ENCODE measurements at places on chromosomes 7 and 10. TPM values are rescaled to one million over a fixed set of nuclear protein-coding genes. Genes with fewer than 3 reads are reported as not detected.

GRCh38 chr10:119352807-119353206 is 145.4 kb downstream of the GRK5 start:
- no peak overlapping the region for H3K4me3 ChIP-seq
- DNase-seq: no peak
- H3K4me1 ChIP-seq: no peaks in the 10 kb centered on the region
- no peaks in the 10 kb centered on the region for H3K27me3 ChIP-seq

GRCh38 chr10:70679498-70679897 is 7.2 kb downstream of the ADAMTS14 start:
- H3K4me1 ChIP-seq: no peaks in the 10 kb centered on the region
- H3K27ac ChIP-seq: no peak overlapping the region
- peaks cover 5% of the 10 kb centered on the region for H3K27me3 ChIP-seq
- DNase-seq: no peak
- no peaks in the 10 kb centered on the region for H3K36me3 ChIP-seq

- peak overlapping the region; percentile 71 for H3K27ac ChIP-seq
- peaks cover 14% of the 10 kb centered on the region for H3K4me1 ChIP-seq
- no peak for DNase-seq
- no peaks in the 10 kb centered on the region for H3K27me3 ChIP-seq
- no peak overlapping the region for H3K4me3 ChIP-seq
Observed at GRCh38 chr10:13671904-13672303, 85.1 kb downstream of the PRPF18 start.

- no peaks in the 10 kb centered on the region for H3K36me3 ChIP-seq
- DNase-seq: no peak
- no peaks in the 10 kb centered on the region for H3K4me1 ChIP-seq
- H3K4me3 ChIP-seq: no peak overlapping the region
- no peak overlapping the region for H3K27ac ChIP-seq
Observed at GRCh38 chr10:54441275-54441674, 359.8 kb downstream of the PCDH15 start.

DNA sequence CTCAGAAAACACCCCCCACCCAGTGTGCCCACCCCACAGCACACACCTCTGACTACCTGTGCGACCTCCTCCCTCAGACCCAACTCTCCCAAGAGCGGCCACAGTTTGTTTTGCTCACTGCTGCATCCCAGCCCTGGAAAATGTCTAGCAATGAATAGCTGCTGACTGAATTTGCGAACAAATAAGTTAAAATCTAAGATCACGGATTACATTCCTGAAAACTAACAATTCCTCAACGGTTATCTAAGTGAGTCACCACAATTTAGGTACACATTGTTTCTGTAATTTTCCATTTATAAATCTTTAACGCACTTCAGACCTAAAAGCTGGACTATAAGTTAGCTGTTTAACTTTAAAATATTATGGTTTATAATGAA is 235.2 kb downstream of the ZMYND11 start:
- peaks cover 29% of the 10 kb centered on the region for H3K36me3 ChIP-seq
- H3K27me3 ChIP-seq: no peaks in the 10 kb centered on the region
- H3K27ac ChIP-seq: no peak overlapping the region
- DNase-seq: no peak
- no peaks in the 10 kb centered on the region for H3K4me1 ChIP-seq

DNA sequence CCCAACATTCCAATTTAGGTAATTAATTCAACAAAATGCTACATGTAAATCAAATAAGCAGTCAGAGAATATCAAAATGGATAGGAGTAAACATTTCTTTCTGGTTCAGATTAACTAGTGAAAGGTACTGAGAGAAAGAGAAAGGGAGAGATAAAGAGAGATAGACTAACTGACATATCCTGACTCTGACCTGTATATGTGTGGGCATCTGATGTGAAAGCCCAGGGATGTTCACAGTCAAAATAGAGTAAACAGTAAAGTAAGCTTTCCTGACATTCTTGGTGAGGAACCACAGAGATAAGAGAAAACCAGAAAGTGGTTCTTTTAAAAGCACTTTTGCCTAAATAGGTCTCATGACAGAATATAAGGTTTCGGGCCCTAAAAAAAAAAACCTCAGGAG is 37.5 kb upstream of the ANK3 start:
- H3K36me3 ChIP-seq: no peaks in the 10 kb centered on the region
- DNase-seq: no peak
- H3K4me1 ChIP-seq: peaks cover 14% of the 10 kb centered on the region
- no peak overlapping the region for H3K4me3 ChIP-seq

DNA sequence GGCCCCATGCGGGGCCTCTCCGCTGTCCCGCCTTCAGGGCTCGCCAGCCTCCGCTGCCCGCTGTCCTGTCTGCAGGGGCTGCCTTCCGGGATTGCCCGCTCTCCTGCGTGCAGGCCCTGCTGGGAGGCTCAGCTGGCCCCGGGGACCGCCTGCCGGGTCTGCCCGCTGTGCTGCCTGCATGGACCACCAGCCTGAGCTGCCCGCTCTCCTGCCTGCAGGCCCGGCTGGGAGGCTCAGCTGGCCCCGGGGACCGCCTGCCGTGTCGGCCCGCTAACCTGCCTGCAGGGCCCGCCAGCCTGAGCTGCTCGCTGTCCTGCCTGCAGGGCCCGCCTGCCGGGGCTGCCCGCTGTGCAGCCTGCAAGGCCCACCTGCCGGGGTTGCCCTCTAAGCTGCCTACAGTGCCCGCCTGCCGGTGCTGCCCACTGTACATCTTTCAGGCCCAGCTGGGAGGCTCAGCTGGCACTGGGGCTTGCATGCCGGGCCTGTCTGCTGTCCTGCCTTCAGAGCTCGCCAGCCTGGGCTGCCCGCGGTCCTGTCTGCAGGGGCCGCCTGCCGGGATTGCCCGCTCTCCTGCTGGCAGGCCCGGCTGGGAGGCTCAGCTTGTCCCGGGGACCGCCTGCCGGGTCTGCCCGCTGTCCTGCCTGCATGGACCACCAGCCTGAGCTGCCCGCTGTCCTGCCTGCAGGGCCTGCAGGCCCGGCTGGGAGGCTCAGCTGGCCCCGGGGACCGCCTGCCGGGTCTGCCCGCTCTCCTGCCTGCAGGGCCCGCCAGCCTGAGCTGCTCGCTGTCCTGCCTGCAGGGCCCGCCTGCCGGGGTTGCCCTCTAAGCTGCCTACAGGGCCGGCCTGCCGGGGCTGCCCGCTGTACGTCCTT is 165.1 kb downstream of the GLRX3 start:
- H3K4me3 ChIP-seq: no peak overlapping the region
- no peaks in the 10 kb centered on the region for H3K27me3 ChIP-seq
- no peaks in the 10 kb centered on the region for H3K4me1 ChIP-seq
- no peak overlapping the region for H3K27ac ChIP-seq
- no peaks in the 10 kb centered on the region for H3K36me3 ChIP-seq

DNA sequence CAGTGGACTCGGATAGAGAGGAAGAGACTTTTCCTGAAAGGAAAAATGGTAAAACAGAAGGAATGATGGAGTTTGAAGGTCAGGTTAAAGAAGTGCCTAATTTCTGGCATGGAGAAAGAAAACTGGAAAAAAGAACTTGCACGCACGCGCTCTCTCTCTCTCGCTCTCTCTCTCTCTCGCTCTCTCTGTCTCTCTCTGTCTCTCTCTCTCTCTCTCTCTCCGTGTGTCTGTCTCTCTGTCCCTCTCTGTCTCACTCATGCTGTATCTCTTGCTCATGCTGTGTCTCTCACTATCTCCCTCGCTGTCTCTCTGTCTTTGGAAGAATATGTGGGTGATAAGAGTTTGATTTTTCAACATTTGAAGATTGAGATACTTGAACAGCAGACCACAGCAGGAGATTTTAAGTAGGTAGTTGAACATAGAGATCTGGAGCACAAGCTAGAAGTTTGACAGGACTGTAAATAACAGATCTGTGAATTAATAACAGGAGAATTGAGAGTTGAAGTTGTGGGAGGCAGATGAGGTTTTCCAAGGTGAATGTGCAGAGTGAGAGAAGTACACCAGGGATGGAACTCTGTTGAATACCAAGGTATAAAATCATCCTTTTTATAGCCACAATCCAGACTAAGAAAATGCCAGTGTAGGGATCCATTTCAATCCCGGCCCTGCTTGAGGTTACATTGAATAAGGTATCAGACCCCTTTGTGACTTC is 33.1 kb downstream of the ADD3 start:
- no peaks in the 10 kb centered on the region for H3K4me1 ChIP-seq
- no peak for DNase-seq
- H3K27me3 ChIP-seq: no peaks in the 10 kb centered on the region
- H3K36me3 ChIP-seq: peaks cover 7% of the 10 kb centered on the region
- no peak overlapping the region for H3K4me3 ChIP-seq

DNA sequence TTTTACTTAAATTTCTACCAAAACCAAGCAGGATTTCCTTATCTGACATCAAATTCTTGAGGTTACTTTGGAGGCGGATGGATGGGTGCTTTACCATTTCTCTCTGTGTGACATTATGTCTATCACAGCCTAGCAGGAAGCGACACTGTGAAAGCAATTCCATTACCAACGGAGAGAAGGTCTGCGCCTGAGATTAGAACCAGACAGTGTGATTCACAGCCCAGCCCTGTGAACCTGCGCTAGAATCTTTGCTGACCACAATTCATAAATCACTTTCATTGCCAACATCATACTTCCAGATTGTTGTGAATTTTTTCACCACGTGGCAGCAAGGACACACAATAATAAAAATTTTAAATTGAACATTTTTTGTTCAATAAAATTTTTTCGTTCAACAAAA is 126.5 kb downstream of the CUBN start:
- peak; percentile 29 for DNase-seq
- peak overlapping the region; percentile 22 for H3K27ac ChIP-seq
- H3K4me1 ChIP-seq: peaks cover 3% of the 10 kb centered on the region
- no peaks in the 10 kb centered on the region for H3K27me3 ChIP-seq

DNA sequence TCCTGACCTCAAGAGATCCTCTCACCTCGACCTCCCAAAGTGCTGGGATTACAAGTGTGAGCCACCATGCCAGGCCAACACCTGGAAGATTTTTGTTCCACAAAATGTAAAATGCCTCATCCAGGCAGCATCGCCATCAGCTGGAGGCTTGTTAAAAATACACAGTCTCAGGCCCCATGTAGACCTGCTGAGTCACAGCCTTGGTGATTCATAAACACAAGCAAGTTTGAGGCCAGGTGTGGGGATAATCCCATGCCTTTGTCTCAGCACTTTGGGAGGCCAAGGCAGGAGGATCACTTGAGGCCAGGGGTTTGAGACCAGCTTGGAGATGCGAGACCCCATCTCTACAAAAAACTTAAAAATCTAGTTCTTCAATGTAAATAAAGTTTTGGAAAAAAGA is 49.1 kb upstream of the FOXK1 start:
- H3K27ac ChIP-seq: no peak overlapping the region
- H3K4me3 ChIP-seq: no peak overlapping the region
- no peaks in the 10 kb centered on the region for H3K36me3 ChIP-seq
- peaks cover 3% of the 10 kb centered on the region for H3K4me1 ChIP-seq

- H3K36me3 ChIP-seq: no peaks in the 10 kb centered on the region
- no peak overlapping the region for H3K4me3 ChIP-seq
- H3K27me3 ChIP-seq: no peaks in the 10 kb centered on the region
- H3K27ac ChIP-seq: no peak overlapping the region
- DNase-seq: no peak
Observed at GRCh38 chr10:34049469-34049868, 715.0 kb upstream of the NRP1 start.

- H3K4me1 ChIP-seq: no peaks in the 10 kb centered on the region
- no peak for DNase-seq
- H3K36me3 ChIP-seq: no peaks in the 10 kb centered on the region
- H3K27me3 ChIP-seq: no peaks in the 10 kb centered on the region
- no peak overlapping the region for H3K27ac ChIP-seq
- H3K4me3 ChIP-seq: no peak overlapping the region
Observed at GRCh38 chr10:75770626-75771081, 339.2 kb downstream of the LRMDA start.

DNA sequence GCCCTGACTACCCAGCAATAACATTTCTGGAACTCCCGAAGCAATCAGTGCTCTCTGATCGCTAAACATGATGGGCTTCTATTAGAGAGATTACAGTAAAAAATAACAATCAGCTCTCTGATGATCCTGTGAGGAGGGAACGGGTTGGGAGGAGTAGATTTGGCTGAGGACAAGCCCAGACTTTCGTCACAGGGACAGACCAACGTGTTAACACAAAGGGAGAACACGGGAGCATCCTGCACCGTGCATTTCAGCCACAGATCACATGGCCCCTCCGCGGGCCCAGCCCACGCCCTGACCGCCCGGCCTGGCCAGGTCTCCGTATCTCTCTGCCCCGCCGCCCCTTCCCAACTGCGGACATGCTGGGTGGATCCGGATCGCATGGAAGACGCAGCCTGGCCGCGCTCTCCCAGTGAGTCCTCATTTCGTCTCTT is 95.0 kb upstream of the AGBL3 start:
- H3K27me3 ChIP-seq: no peaks in the 10 kb centered on the region
- peaks cover 16% of the 10 kb centered on the region for H3K36me3 ChIP-seq
- DNase-seq: peak; percentile 90
- peak overlapping the region; percentile 73 for H3K27ac ChIP-seq
- peak overlapping the region; percentile 80 for H3K4me3 ChIP-seq

The DENND11 gene
- total RNA-seq: 24.5 TPM

The WDR86 gene
- total RNA-seq: 93.6 TPM

The SGPL1 gene
- 90.2 TPM for total RNA-seq

The PON1 gene
- 0.48 TPM for total RNA-seq

The IKZF1 gene
- total RNA-seq: 0.44 TPM
